ENCODE measurements at places on chromosomes 3 and 15.

DNA sequence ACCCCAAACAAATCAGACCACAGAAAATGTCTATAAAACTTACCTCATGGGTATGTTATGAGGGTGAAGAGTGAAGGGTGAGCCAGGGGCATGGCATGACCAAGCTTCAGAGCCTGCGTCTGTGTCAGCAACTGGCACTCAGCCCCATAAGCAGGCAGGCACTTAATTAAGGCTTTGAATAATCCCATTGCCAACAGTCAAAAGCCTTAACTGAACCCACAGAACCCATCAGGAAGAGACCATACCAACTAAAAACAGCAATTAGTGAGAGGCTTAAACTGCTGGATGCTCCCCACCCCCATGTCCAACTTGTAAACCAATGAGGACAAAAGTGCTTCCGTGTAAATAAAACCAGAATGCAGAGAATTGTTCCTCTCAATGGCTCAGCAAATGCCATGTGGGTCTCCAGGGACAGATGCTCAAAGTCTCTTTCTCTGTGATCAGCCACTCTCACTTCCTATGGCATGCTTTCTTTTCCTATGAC is 126.0 kb downstream of the MYLK start:
- DNase-seq, result no peak

DNA sequence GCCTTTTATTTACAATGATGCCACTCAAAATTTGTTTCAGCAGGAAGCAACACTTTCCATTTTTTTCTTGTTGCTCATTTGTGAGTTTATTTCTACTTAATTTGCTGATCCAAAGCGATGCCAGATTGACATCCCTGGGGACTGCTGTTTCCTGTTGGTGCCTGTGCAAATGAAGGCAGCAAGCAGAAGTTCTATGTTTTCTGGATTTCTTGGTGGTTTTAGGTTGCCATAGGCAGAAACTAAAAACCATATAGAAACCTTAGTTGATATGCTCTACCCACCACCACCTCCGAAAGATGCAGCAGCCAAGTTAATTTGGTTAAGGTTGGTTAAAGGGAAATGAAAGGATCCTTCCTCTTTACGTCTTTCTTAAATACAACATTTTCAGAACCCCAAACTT is 356.2 kb downstream of the RBMS3 start:
- no peak for DNase-seq

DNA sequence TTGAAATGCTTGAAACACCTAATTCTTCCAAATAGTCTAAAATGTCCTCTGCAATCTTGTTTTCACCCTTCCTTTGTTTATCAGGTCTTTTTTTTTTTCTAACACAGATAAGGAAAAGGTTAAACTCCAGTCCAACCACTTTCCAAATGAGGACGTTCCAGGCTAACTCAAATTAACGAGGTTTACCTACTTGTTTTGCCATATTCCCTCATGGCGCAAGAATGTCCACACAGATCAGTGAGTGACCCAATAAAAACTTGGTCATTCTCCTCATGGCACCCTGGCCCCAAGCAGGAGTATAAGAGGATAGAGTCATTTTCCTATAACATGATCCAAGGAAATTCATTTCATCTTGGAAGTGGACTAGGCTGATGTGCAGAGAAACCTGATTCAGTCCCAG is 6.6 kb upstream of the LIPC start:
- no peak for DNase-seq

DNA sequence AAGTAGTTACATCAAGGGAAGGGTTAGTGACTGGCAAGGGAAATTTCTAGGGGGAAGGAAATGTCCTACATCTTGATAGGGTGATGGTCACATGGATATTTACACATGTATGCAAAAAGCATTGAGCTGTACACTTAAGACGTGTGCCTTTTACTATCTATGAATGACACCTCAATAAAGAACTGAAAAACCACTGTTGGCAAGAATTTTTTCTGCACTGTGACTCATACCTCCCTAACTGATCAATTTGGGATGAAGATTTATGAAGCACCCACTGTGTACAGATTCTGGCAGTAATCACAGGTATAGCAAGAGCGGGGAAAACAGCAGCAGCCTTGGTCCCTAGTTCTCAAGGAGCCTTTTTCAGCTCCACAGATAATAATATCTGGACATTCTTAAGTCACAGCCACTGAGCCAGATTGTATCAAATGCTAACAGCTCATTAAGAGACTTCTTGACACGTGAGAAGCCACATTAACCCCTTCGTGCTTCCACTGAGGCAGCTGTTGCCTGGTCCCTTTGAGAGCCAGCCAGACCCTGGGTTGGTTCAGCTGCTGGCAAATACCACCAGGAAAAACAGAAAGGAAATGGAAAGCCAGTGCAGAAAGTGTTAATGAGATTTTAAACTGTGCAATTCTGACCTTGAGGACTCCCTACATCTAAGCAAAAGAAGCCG is 32.0 kb upstream of the GALNT15 start:
- no peak for DNase-seq

DNA sequence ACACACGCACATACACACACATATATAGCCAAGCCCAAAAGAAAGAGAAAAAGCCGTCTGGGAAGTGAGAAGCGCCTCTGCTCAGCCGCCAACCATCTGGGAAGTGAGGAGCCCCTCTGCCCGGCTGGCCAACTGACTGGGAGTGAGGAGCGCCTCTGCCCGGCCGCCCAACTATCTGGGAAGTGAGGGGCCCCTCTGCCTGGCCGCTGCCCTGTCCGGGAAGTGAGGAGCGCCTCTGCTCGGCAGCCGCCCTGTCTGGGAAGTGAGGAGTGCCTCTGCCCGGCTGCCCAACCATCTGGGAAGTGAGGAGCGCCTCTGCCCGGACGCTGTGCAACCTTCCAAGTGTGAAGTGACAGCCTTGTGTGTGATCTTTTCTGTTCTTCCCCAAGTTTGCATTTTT is 49.2 kb downstream of the FHIT start:
- DNase-seq, result no peak

- no peak for DNase-seq
These were observed 14.9 kb upstream of the RPN1 start for GRCh38 chr3:128665362-128666021.

- DNase-seq, result no peak
These were observed 218.6 kb downstream of the TBC1D2B start for GRCh38 chr15:77858792-77859490.

DNA sequence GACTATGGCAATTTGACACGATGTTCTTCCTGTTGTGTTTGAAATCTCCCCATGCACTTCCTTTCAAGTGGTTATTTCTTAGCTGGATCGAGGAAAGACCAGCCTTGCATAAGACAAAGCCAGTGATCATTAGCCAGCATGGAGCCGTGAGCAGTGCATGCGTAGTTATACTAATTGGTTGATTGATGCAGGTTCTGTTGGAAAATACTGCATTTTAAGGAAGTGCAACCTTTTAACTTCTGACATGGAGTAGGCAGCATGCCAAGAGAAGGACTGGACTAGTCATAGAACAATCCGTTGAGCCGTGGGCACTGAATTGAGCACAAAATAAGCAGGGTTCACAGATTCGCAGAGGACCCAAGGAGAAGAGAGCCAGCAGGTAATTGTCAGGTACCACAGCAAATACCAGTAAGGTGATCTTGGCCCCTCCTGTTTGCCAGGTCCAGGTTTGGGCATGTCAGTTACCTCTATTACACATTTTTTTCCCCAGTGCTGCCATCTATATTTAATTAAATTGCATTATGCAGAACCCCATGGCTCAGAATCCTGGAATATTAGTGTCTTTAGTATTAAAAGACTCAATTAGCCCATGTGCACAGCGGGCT is 29.0 kb upstream of the BCL6 start:
- DNase-seq, result no peak

DNA sequence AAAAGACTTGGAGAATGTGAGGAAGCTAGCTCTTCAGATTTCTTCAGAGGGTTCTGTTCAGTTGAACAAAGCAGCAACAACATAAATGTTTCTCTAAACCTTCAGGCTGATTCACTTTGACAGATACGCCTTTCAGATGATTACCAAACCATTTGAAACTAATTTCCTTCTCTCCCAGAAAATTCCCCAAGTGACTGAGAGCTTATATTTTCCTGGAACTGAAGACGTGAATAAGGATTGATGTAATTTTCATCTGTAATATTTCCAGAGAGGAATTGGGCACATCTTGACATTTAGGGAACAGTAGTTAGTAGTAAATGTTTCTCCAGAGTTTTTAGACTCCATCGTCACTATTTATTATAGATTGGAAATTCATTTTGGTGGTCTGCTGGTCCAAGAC is 108.6 kb upstream of the AADACL2 start:
- no peak for DNase-seq

DNA sequence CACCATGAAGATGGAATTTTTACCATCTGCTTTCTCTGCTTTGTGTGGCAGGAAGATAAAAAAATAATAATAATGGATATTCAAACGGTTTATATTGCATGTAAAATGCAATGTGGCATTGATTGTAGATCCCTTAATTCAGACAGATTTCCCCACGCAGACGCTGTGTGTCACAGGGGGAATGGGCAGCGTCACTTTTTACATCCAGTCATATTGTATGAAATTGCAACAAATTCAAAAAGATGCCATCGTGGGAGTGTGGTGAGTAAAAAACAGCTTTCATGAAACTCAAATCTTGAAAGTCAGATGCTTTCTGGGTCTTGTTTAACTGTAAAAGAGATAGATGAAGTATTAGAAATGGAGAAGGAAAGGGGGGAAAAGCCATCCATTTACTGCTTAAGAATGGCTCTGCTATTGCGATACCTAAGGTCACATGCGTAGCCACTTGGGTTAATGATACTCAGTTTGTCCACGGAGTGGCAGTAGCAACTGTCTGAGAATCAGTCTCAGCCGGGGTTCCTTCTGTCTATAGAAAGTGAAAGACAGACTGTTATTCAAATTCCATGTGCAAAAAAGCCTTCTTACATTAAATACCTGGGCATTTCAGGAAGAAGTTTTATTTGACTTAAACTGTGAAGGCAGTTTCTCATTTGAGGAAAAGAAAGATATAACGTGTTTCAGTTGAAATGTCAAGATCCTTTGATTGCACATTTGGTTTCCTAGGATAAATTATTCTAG is 28.5 kb downstream of the BTD start:
- peak; percentile 53 for DNase-seq

DNA sequence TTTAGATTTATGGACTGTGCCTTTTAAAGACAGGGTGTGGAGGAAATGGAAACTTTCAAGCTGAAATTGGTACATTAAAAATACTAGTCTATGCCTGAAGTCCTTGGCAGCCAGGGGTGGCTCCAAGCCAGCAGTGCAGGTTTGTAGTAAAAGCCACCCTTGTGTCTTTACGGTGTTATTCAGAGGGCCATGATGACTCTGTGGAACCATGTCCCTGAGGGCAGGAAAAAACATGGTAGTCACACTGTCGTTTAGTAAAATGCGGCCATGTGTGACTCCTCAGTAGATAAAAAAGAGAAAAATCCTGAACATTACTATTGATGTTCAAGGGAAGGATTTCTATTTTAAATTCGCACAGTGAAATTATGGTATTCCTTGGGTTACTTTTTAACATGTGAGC is 2.7 kb downstream of the FAN1 start:
- no peak for DNase-seq

DNA sequence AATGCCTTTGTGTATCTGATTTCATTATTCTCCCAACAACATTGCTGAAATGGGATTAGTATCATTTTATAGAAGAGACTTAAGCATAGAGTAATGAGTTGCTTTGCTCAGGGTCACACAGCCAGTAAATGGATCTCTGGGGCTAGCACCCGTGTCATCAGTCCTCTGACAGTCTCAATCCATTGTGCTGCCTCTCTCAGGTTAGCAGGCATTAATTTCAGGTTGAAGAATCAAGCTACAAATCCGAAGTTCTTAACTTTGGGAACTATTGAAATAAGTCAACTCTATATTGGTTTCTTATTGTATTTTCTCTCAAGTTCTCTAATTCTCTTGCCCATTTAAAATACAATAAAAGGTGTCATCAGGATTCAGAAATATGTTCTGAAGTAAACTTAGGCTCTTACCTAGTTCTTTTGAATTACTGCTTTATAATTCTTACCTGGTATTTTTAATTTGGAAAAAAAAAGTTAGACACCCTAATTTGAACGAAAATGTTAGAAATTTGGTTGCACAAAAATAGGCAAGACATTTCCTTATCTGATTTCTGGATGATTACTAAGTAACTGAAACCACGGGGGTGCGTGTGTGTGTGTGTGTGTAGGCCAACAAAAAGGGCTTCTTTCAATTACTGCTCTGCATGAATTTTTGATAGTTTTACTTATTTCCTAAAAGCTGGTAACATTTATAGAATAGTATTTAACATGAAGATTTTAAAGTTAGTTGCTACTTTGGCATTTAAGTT is 189.8 kb downstream of the MBNL1 start:
- DNase-seq, result no peak

DNA sequence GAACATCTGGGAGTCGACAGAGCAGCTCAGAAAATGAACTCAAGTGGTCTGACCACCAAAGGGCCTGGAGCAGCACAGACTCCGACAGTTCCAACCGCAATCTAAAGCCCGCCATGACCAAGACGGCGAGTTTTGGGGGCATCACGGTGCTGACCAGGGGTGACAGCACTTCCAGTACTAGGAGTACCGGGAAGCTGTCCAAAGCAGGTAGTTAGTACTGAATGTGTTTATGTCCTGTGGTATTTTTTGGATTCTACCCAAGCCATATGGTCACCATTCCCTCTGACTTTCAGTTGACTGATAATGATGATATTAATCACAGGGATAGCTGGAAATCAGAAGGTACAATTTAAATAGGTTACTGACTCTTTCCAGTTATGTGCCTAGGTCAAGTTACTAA is 82.3 kb downstream of the ARPP21 start:
- DNase-seq, result no peak

DNA sequence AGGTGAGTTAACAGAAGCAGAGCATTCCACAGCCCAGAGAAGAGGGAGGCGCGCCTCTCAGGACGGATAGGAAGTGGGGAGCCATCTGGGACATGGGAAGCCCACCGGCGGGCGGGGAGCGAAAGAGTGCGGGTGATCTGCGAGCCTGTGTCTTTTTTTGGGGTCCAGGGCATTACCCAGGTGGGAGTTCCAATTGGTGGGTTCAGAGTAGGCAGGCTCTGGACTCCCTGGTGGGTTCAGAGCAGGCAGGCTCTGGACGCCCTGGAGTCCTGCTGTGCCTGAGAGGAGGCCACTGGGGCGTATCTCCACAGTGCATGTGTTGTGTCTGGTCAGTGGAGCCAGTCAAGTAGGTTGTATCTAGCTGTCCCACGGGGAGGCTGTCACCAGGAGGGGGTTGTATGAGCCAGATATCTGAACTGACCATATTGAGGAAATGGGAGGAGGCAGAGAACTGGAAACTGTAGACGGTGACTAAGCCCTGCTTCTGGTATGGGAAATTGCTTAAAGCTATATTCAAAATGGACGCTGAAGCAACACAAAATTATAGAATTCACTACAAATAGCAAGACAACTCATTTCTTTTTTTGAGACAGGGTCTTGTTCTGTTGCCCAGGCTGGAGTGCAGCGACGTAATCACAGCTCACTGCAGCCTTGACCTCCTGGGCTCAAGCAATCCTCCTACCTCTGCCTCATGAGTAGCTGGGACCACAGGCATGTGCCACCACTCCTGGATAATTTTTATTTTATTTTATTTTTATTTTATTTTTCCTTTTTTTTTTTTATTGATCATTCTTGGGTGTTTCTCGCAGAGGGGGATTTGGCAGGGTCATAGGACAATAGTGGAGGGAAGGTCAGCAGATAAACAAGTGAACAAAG is 34.5 kb upstream of the CHST2 start:
- DNase-seq, result no peak

Measured in activated CD4-positive, alpha-beta T cell treated with anti-CD3 and anti-CD28 coated beads, Interleukin-2, amount 50 U/mL, for 4 hours (primary cell).